ENCODE measurements at places on chromosomes 5 and 9.

DNA sequence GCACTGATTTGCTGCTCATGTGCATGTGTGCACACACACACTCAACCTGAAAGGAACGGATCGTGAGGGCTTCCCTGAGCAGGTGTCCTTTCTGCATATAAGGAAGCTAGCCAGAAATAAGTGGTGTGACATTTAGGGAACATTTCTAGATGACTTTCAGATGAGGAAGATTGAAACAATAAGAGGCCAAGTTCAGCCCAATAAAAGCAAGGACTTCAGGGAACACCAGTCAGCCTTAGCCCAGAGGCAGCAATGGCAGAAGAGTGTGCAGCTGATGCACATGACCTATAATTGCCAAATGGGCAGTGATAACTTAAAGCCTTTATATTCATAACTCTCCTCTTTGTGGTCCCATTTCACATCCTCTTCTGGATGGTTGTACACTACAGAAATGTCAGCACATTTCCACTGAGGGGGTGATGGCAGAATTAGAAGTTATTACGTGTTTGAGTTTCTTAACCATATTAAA, 255.5 kb downstream of the TRIM32 start:
- no peak for DNase-seq

- DNase-seq: no peak
These were observed 74.3 kb upstream of the STXBP1 start for GRCh38 chr9:127537792-127538191.

GRCh38 chr5:112914584-112914983, 7.4 kb downstream of the REEP5 start:
- no peak for DNase-seq

GRCh38 chr5:115377468-115378217, 81.2 kb upstream of the CCDC112 start:
- peak; percentile 91 for DNase-seq

DNA sequence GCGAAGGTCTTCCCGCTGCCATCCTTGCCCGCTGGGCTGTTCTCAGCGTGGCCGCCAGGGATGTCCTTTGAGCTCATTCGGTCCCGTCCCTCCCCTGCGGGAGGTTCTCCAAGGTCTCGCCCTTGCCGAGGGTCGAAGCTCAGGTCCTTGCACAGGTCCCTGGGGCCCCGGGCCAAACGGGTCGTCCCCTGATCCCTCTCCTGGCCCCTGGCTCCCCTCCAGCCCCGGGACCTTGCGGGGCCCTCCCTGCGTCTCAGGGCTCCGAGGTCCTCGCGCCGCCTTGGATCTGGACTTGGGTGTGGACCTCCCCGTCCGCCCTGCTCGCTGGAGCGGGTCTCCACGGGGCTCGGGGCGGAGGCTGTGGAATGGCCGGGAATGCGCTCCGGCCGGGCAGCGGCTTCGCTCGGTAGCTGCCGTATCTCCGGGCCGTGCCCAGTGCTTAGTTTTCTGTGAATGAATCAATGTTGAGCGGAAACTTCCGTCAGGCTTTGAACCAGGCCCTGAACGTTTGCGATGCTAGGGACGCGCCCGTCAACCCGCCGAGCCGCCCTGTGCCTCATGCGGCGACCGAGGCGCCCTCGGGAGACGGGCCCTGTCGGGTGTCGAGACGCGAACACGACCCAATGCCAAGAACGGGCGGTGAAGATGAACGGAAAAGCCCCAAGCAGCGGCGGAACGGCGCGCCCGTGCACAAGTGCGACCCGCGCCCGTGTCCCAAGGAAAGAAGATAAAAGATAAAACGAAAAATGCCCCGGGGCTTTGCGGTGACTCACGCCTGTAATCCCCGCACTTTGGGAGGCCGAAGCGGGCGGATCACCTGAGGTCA, 780 bp downstream of the RNU6ATAC start:
- DNase-seq: peak; percentile 33

- DNase-seq: no peak
These were observed 317.6 kb upstream of the PIK3R1 start for GRCh38 chr5:67897980-67898379.

GRCh38 chr5:187042-187431, 4.3 kb upstream of the LRRC14B start:
- no peak for DNase-seq

- DNase-seq: no peak
These were observed 114.1 kb downstream of the FRMD3 start for GRCh38 chr9:83423815-83424707.

GRCh38 chr9:100394032-100394695, 32.8 kb upstream of the MSANTD3 start:
- DNase-seq: peak; percentile 33

DNA sequence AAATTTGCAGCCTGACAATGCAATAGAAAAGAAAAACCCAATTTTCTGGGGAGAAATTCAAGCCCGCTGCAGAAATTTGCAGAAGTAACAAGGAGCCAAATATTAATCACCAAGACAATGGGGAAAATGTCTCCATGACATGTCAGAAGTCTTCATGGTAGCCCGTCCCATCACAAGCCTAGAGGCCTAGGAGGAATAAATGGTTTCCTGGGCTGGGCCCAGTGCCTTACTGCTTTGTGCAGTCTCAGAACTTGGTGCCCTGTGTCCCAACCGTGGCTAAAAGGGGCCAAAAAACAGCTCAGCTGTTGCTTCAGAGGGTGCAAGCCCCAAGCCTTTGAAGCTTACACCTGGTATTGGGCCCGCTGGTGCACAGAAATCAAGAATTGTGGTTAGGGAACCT, 23.6 kb upstream of the EGFLAM start:
- no peak for DNase-seq

DNA sequence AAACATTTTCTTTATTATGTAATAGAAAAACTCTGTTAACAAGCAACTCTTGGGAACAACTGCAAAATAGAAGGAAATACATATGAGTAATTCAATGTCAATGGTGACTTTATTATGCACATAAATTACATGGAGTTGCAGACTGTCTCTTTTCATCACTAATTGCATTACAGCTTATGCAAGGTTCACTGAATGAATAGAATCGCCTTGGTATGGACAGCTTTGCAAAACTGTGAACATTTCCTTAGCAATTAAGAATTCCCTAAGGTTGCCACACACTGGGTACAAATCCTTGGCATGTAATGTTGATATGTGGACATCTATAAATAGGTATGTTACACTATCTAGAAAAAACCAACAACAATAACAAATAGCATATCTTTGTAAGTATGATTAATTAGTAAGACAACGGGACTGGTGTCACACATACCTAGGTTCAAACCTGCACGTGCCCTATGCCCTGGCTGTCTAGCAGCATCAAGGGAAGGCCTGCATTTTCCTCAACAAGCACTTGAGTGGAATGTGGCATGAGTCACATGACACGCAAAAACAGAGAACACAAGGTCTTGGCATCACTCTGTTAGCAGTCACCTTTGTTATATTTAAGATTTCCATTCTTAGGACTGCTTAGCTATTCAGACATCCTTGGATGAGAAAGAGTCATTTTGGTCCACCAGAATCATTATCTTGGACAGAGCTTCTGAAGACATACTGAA, 263.9 kb downstream of the CTNND2 start:
- no peak for DNase-seq

DNA sequence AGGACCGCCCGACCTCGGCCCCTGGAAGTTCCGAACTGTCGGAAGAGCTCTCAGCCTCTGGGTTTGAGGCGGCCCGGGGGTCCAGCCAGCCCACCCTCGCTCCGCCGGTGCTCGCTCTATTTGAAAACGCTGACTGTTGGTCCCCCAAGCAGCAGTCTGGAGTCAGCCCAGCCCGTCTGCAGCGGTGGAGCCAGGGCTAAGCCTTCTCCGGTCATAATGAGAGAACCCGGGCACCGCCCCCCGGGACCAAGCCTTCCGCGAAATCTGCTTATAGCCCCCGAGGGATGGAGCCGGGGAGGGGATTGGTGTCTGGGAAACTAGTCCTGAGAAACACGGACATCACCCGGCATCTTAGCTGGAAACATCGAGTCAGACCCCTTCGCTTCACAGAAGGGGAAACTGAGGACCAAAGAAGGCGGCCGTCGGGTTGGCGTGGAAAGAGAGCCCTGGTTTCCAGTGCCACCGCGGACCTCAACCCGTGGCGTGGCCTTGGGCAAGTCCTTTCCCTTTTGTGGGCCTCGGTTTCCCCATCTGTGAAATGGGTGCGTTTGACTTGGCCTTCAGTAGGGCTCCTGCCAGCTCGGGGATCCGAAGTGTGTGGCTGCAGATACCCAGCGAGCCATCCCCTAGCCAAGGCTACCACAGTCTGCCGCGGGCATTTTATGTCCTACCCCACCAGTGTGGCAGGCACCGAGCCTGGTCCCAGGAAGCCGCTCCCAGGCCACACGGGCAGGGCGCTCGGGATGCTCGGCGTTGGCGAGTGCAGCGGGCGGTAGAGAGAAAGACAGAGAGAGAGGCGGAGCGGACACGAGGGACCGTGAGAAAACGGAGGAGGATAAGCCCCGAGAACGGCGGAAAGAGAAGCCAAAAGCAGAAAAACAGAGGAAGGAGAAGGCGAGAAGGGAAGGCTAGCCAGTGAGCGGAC, 857 bp downstream of the ADAM19 start:
- peak; percentile 49 for DNase-seq

- DNase-seq: peak; percentile 7
These were observed 50.7 kb upstream of the CAMK4 start for GRCh38 chr5:111173476-111173875.

DNA sequence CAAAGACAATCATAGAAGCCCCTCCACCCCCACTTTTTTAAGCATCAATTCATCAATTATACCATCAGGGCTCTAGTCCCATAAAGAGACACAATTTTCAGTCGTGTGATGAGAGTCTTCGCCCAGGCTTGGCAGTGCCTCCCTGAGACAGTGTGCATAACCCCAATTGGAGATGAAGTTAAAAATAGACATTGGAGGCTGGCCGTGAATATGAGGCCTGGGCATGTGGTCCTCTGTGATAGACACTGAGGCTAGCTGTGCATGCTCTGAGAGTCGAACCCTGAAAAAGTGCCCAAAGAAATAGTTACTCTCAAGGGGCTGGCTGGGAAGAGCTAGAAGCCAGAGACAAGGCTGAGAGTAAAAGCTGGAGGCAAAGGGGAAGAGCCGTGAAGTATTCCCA, 248.6 kb upstream of the NR4A3 start:
- no peak for DNase-seq

DNA sequence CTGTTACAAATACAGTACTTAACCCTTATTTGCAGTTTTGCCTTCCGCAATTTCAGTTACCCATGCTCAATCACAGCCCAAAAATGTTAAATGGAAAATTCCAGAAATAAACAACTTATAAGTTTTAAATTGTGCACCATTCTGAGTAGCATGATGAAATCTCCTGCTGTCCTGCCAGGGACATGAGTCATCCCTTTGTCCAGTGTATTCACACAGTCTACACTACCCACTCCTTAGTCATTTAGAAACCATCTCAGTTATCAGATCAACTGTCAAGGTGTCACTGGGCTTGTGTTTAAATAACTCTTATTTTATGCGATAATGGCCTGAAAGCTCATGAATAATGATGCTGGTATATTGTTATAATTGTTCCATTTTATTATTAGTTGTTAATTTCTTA, 95.8 kb downstream of the PLCXD3 start:
- peak; percentile 89 for DNase-seq

DNA sequence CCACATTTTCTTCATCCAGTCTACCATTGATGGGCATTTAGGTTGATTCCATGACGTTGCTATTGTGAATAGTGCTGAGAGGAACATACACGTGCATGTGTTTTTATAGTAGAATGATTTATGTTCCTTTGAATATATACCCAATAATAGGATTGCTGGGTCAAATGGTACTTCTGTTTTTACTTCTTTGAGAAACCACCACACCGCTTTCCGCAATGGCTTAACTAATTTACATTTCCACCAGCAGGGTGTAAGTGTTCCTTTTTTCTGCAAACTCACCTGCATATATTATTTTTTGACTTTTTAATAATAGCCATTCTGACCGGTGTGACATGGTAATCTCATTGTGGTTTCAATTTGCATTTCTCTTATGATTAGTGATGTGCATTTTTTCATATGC, 82.2 kb upstream of the RFX3 start:
- no peak for DNase-seq

- no peak for DNase-seq
These were observed 16.5 kb downstream of the F2RL2 start for GRCh38 chr5:76606701-76607100.

GRCh38 chr9:69036309-69036708, 757 bp downstream of the FXN start:
- no peak for DNase-seq

- DNase-seq: peak; percentile 80
These were observed 75.7 kb upstream of the GLIS3 start for GRCh38 chr9:4375424-4376200.

GRCh38 chr5:141708016-141708415, 26.0 kb upstream of the ARAP3 start:
- no peak for DNase-seq

DNA sequence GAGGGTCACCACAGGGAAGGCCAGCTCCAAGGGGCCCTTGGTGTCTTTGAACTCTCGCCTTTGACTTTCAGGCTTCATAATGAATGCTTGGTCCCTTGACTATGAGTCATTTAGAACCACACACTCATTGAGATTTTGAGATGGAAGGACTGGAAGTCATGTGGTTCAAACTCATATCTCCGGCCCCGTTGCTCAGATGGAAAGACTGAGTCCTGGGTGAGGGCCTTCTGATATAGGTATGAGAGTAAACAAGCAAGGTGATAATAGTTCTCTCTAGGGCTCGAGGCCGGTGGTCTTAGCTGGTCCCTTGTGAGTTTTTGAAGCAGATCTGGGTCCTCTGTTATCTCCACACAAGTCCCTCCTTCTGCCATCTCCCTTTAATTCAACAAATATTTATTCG, 210.6 kb downstream of the PAX5 start:
- DNase-seq: no peak

GRCh38 chr9:3161912-3162311, 318.0 kb upstream of the PUM3 start:
- DNase-seq: no peak

- peak; percentile 87 for DNase-seq
These were observed 72.5 kb downstream of the BASP1 start for GRCh38 chr5:17289681-17290539.

DNA sequence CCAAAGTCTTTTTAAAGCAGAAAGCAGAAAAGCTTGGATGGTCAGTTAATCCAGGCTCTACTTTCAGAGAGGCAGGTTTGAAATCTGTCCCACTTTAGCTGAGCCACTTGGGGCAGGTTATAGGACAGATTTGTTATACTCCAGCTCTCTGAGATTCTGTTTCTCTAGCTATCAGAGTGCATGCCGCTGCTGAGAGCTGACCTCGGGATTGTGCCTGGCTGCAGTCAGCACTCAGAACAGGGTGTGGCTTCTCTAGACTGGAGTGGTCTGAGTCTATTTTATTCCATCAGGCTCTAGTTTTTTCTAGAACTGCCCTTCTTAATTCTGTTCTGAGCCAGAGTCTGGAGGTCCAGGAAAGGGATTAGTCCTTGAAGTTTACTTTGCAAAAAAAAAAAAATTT, 67.7 kb downstream of the NDFIP1 start:
- DNase-seq: no peak

DNA sequence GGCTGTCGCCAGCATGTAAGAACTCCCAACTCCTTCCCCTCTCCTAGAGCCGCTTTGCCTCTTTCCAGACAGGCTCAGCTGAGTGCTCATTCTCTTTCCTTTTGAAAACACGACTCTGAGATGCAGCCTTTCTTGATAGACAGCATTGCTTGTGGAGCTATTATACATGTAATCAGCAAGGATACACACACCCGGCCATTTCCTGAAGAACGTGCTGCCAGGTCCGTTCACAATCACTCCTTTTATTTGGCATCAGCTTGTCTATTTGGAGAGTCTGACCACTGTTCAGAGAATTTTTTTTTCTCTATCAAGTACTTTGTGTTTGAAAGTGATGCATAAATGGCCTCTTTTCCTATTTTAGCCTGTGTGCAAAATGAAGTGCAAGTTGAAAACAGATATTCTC, 328.7 kb downstream of the MARCHF11 start:
- no peak for DNase-seq
